ENCODE measurements at places on chromosomes 4 and X.

GRCh38 chrX:42463706-42464490, 314.1 kb downstream of the PPP1R2C start:
- no peak for DNase-seq

DNA sequence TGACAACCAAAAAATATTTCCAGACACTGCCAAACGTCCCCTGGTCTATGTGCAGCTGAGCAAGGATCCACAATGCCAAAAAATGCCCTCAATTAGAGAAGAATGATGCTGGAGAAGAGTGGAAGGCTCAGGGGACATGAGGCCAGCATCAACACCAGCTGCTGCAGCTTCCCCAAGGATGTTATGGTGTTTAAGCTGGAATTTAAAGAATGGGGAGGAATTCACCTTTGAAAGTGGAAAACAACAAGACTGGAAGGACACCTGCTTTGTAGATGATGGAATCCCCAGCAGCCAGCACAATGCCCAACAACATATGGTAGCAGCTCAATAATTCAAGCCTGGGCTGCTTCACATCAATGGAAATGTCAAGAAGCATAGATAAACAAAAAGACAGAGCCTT, 20.3 kb upstream of the SMPX start:
- DNase-seq, result no peak

DNA sequence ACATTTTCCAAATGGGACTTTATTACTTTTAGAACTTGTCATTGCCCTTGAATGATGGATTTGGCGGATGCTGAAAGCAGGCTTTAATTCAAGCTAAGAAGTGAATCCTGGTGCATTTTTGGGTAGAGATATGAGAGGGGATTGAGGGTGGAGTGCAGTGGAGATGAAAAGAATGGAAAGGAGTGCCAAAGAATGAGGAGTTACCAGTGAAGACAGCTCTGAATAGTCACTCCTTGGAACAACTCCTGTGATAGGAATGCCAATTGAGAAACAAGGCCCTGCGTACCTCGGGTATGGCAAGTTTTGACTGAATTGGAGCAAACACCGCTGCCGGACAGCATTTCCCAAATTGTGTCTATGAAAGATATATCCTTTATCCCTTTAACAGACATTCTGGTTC, 36.5 kb upstream of the ETNPPL start:
- DNase-seq, result no peak

GRCh38 chr4:148214529-148215166, 227.6 kb downstream of the NR3C2 start:
- no peak for DNase-seq

DNA sequence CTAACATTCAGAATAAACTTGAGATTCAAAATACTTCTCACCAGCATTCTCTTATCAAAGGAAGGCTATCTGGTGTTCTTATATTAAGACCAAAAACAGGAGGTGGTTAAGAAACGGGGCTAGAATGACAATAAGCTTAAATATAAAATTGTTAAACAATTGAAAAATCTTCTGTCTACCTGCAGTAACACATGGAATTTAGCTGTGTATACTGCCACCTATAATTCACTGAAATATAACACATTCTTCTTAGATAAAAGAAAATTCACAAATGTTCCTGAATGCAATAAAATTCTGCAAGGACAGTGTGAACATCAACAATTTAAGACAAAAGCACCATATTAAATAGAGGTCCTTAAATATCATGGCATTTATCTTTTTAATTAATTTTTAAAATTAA, 11.5 kb upstream of the PCDH10 start:
- no peak for DNase-seq

DNA sequence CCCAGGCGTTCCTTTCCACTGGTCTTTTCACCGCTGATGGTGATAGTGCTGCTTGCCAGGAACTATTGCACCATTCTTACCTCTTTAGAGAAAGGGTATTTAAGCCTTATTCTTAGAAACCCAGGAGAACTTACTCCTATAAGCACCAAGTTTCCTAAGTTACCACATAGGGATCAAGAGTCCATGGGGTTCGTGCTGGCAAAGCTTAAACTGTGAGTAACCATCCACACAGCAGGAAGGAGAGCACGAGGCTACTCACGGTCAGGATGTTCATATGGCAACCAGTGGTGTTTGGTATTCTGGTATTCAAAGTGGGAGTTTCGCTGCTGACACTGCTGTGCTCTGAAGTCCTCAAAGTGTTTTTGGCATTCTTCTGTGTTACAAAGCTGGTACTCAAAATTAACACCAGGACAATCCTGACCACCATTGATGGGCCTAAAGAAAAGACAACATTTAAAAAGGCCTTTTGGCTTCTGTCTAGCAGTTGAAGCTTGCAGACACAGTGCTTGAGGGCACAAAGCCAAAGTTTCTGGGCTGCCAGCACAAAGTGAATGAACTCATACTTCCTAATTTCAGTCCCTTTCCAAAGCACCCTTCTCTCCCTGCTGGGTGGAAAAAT, 256.9 kb downstream of the ADAMTS3 start:
- peak; percentile 76 for DNase-seq

- peak; percentile 45 for DNase-seq
Measured at GRCh38 chr4:170047771-170048354, 21.7 kb upstream of the MFAP3L start.

GRCh38 chr4:173769568-173769967, 239.5 kb upstream of the HAND2 start:
- DNase-seq, result no peak

DNA sequence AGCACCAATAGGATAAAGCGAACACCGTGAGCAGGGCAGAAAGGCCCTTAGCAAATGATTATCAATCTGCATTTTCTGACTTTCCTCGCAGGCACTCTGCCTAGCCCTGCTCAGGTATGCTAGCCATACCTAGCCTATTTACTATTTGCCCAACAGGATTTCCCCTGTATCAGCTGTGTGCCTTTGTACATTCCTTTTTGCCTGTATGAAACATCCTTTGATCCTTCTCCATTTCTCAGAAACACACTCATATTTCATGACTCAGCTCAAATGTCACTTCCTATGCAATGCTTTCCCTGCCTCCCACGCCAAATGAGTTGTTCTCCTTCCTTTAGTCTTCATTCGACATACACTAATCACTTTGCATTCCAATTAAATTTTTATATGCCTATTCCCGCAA, 37.2 kb downstream of the PCDH7 start:
- DNase-seq, result no peak

GRCh38 chrX:39954851-39955250, 142.9 kb downstream of the BCOR start:
- DNase-seq, result no peak

GRCh38 chr4:5933996-5934831, 41.3 kb upstream of the CRMP1 start:
- DNase-seq, result no peak

DNA sequence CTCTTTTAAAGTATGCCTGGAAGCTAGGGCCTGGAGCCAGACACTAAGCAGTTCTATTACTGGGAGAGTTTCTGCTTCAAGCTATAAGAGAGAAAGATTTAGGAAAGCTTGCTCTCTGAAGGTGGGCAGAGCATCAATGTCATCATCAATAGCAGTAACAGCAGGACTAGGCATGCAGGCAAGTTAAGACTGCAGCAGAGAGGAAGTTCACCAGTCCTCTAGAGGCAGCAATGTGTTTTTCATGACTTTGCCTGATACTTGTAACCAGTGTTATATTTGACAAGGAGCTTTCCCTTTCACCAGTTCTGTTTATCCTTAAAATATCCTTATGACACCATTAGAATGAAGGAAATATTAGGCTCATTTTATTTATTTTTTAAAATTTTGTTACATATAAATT, 237.9 kb downstream of the KCTD8 start:
- DNase-seq, result no peak

DNA sequence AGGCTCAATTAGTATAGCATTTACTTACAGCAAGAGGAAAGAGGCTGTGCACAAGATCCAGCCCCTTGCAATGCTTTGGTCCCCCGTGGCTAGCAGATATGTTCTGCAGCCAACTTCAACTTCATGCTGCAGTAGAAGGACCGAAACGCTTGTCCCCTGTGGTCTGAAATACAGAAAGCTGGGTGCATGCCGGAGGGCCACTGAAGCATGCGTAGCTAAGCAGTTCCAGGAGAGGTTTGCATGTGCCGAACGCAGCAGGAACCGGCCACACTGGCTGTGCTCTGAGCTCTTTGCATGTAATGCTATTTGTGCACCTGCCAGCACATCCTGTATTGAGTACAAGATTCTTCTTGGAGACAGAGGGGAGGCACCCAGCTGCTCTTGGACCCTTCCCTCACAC, 35.8 kb upstream of the SHISA3 start:
- DNase-seq, result no peak

DNA sequence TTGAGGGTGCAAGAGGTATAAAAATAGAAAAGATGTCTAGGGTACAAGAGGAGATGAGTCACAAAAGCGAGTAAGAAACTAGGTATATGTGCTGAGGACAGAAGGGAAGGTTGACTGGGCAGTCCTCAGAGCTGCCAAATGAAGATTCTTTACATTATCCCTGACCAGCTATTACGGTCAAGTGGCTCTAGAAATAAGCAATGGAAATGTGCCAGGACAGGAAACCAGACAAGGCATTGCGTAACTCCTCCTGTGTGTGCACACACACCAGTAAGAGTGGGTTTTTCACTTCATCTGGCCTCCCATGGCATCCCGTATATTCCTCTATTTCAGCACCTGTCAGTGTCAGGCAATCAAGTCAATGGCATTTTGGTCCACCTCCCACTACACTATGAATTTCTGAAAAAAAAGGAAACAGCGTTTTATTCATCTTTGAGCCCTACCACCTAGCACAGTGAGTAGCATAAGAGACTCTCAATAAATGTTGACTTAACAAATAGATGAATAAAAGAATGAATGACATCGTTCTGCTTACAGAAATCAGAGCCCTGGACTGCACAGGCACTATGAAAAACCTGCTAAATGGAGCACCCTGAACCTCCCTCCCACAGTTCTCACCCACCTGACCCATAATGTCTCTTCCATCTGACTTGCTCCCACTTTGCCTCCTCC, 62.6 kb upstream of the KLF3 start:
- no peak for DNase-seq

- no peak for DNase-seq
Measured at GRCh38 chr4:113556382-113557134, 205.0 kb downstream of the CAMK2D start.

GRCh38 chrX:24277405-24277804, 36.5 kb downstream of the SUPT20HL2 start:
- no peak for DNase-seq

GRCh38 chrX:118550792-118551191, 55.2 kb downstream of the DOCK11 start:
- DNase-seq, result no peak

Measured in right lung (tissue), 10 donors.